ENCODE measurements at places on chromosomes 16 and 17. TPM values are rescaled to one million over a fixed set of nuclear protein-coding genes. Genes with fewer than 3 reads are reported as not detected.

The ORC6 gene
- 5.0 TPM for total RNA-seq

- H3K4me1 ChIP-seq: no peaks in the 10 kb centered on the region
- H3K4me3 ChIP-seq: no peak overlapping the region
- no peak overlapping the region for H3K27ac ChIP-seq
- no peaks in the 10 kb centered on the region for H3K27me3 ChIP-seq
- no peaks in the 10 kb centered on the region for H3K36me3 ChIP-seq
These were observed 188.7 kb downstream of the MYO1D start for GRCh38 chr17:32688221-32688620.

- H3K27me3 ChIP-seq: no peaks in the 10 kb centered on the region
- no peaks in the 10 kb centered on the region for H3K36me3 ChIP-seq
- H3K27ac ChIP-seq: no peak overlapping the region
These were observed 3.8 kb downstream of the FAM83G start for GRCh38 chr17:19000531-19001325.

DNA sequence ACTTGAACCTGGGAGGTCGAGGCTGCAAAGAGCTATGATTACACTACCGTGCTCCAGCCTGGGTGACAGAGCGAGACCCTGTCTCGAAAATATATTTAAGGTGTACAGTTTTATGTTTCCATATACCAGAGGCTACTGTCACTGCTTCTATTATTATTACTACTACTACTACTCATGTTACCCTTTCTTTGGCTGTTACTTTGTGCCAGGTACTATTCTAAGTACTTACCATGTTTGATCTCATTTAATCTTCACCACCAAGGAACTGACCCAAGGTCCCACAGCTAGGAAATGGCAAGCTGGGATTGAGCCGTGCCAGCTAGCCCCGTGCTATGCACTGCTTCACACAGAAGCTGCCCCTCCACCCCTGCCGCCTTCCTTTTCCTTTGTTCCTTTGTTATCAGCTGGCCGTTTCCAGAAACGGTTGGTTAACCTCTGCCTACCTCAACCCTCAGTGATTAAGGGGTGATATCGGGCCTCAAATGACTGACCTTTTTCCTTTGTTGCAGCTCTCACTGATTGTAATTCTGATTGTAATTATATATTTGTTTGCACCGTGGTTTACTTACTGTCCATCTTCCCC is 78.4 kb downstream of the ABCC1 start:
- H3K36me3 ChIP-seq: peaks cover 13% of the 10 kb centered on the region
- H3K27ac ChIP-seq: no peak overlapping the region
- no peaks in the 10 kb centered on the region for H3K27me3 ChIP-seq
- H3K4me1 ChIP-seq: peaks cover 23% of the 10 kb centered on the region

The PLA2G10 gene
- total RNA-seq: not detected

- H3K36me3 ChIP-seq: no peaks in the 10 kb centered on the region
- H3K4me1 ChIP-seq: no peaks in the 10 kb centered on the region
- H3K27me3 ChIP-seq: no peaks in the 10 kb centered on the region
- no peak for DNase-seq
- H3K4me3 ChIP-seq: no peak overlapping the region
These were observed 6.8 kb upstream of the RBFOX1 start for GRCh38 chr16:7325834-7326233.

The PIK3R5 gene
- total RNA-seq: not detected

- no peak for DNase-seq
- H3K27ac ChIP-seq: no peak overlapping the region
- no peaks in the 10 kb centered on the region for H3K27me3 ChIP-seq
These were observed 312.2 kb downstream of the BCAS3 start for GRCh38 chr17:60989846-60990245.

The CCL16 gene
- total RNA-seq: not detected

The IRX5 gene
- total RNA-seq: 0.17 TPM

GRCh38 chr17:27466743-27467375 is 10.6 kb downstream of the KSR1 start:
- no peak overlapping the region for H3K4me3 ChIP-seq
- no peaks in the 10 kb centered on the region for H3K36me3 ChIP-seq
- no peak overlapping the region for H3K27ac ChIP-seq
- no peaks in the 10 kb centered on the region for H3K4me1 ChIP-seq

The NTN1 gene
- total RNA-seq: 0.51 TPM

- DNase-seq: no peak
- H3K4me3 ChIP-seq: no peak overlapping the region
- H3K36me3 ChIP-seq: no peaks in the 10 kb centered on the region
- H3K27ac ChIP-seq: no peak overlapping the region
These were observed 21.8 kb upstream of the CACNG4 start for GRCh38 chr17:66942451-66943264.

DNA sequence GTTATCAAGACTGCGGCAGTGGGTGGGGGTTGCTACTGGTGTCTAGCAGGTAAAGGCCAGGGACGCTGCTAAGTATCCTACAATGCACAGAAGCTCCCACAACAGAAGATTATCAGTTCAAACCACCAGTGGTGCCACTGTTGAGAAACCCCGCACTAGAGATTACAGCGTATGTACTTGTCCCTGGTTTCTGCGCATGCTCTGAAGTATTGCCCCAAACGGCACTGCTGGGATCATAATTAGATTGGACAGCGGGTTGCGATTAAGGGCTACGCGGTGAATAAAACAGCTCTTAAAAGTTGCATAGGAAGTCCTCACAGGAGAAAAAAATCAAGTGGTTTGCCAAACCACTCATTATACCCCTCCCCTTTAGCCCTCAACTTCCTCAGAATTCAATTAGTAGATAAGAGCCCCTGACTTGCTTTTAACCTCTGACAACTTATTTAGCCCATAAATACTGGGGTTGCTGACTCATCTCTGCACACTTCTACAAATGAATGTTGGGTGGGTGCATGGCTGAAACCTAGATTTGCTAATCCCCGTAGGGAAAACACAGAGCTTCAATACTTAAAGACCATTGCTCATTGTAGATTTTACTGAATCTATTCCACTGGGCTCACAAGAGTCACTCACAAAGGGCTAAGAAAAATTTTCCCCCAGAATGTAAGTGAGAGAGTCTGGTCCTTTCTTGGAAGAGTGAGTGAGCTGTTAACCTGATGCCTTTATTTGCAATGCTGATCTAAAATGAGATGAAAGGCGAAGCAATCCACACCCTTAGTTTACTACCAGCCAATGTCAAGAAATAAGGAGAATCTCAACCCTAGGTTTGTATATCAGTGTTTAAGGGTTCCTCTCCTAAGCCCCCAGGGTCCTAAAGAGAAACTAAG is 91.8 kb downstream of the RGS9 start:
- H3K4me3 ChIP-seq: no peak overlapping the region
- no peaks in the 10 kb centered on the region for H3K4me1 ChIP-seq
- DNase-seq: peak; percentile 91
- no peak overlapping the region for H3K27ac ChIP-seq
- no peaks in the 10 kb centered on the region for H3K27me3 ChIP-seq
- no peaks in the 10 kb centered on the region for H3K36me3 ChIP-seq

DNA sequence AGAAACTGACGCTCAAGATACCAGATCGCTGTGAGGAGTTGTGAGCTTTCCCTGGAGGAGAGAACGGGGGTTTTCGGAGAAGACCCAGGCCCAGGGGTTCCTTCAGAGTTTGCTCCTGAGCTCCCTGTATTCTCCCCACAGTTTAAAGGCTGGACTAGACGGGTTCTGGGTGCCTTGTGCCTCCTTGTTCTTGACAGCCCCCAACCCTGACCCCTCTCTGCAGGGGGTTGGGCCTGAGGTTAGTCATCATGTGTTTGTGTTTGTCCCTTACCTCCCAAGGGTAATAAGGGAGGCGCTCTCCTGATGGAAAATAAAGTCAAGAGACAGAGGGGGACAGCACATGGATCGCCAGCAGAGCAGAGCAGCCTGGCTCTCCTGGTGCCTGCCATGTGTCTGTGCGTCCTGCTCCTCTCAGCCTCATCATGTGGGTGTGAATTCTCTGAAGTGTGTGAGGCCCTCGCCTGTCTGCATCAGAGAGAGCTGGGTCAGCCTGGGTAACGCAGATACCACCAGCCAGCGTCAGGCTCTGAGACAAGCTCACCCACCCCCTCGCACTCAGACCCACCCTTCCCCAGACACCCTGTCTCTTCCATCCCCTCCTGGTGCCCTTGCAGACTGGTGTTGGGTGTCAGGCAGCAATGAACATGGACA is 8.7 kb downstream of the HEXIM2 start:
- no peak overlapping the region for H3K4me3 ChIP-seq
- H3K36me3 ChIP-seq: peaks cover 2% of the 10 kb centered on the region
- H3K27ac ChIP-seq: peak overlapping the region; percentile 87
- H3K27me3 ChIP-seq: no peaks in the 10 kb centered on the region

DNA sequence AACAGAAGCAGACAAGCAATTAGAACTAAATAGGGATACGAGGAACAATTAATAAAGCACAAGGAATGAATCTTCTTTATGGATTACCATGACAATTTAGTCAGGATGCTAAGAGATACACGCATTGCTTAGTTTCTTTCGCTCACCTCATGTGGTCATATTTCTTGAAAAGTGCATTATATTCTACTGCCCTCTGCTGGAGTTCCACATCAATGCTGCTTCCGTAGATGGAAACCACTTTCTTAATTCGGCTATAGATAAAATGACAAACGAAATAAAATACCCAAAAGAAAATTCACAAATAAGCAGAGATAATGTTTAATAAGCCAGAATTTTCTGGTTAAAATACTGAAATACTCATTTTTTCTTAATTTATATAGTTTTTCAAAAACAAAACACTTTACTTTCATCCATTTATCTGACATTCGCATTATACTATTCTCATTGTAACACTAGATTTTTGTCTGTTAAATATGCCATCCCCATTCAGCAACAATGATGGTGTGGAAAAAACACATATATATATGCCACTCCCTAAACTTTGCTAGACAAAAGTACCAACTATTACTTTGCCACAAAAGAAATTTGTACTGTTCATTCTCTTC is 22.0 kb upstream of the PHLPP2 start:
- no peak overlapping the region for H3K4me3 ChIP-seq
- H3K4me1 ChIP-seq: no peaks in the 10 kb centered on the region

The ZNF232 gene
- total RNA-seq: 7.2 TPM

The CDH1 gene
- total RNA-seq: under 0.01 TPM

DNA sequence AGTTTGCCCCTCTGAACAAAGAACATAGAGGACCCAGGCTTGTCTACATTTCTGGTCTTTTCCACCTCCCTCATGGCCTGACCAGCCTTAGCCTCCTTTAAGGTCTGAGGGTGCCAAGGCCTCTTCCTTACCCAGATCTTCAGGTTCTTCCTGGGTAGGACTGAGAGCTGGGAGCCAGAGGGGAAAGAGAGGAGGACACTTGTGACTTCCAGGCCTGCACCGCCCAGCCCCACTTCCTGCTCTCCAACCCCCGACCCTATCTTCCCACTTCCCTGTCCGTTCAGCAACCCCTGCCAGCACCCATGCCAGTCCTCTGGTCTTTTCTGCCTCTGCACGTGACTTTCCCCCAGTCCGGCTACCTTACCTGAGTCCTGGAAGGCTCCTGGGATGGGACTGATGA is 534 bp downstream of the PRSS36 start:
- peaks cover 27% of the 10 kb centered on the region for H3K27me3 ChIP-seq
- H3K4me1 ChIP-seq: no peaks in the 10 kb centered on the region
- no peak overlapping the region for H3K27ac ChIP-seq
- DNase-seq: no peak
- H3K4me3 ChIP-seq: no peak overlapping the region

The KRT24 gene
- not detected for total RNA-seq

The KRTAP2-2 gene
- not detected for total RNA-seq

The FLII gene
- 395 TPM for total RNA-seq

DNA sequence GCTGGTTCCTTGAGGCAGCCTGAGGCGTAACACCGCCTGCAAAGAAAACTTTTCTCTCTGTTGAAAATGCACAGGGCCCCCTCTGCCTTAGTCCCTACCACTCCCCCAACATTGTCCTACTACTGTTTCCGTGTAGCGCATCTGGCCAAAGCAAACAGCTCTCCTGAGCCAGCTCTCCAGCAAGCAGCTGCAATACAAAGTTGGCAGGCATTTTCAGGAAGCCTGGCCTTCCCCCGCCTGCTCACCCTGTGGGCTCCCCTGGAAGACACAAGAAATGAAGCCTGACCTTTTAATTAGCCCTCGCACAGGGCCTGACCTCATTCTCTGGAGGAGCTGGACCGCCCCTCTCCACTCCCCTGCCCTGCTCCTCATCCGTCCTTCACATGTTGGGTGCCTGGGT is 66.7 kb downstream of the SOX9 start:
- no peak overlapping the region for H3K27ac ChIP-seq
- no peak overlapping the region for H3K4me3 ChIP-seq
- peaks cover under 1% of the 10 kb centered on the region for H3K4me1 ChIP-seq
- DNase-seq: peak; percentile 65

The KDM6B gene
- total RNA-seq: 9.4 TPM

The TSPOAP1 gene
- 4.0 TPM for total RNA-seq

The HNF1B gene
- not detected for total RNA-seq

DNA sequence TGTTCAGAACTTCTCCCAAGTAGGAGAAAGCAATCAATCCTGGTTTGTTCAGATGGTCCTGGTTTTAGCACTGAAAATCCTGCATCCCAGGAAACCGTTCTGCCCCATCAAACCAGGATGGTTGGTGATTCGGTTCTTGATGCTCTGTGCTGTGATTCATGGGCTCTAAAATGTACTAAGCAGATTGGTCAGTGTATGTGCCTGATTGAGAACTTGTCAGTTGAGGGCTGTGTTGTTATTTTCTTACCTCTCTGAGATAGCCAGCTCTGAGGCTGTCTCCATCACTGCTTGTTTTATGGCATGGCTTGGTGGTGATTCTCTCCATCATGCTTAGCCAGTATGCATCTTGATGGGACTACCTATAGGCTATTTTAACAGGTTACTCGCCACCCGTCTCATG is 246.9 kb upstream of the RBFOX1 start:
- no peaks in the 10 kb centered on the region for H3K36me3 ChIP-seq
- no peak overlapping the region for H3K4me3 ChIP-seq
- H3K27me3 ChIP-seq: no peaks in the 10 kb centered on the region
- no peaks in the 10 kb centered on the region for H3K4me1 ChIP-seq
- no peak overlapping the region for H3K27ac ChIP-seq

The EMP2 gene
- total RNA-seq: 22.5 TPM

GRCh38 chr17:72416905-72417304 is 296.1 kb downstream of the SOX9 start:
- H3K27ac ChIP-seq: no peak overlapping the region
- peaks cover 5% of the 10 kb centered on the region for H3K4me1 ChIP-seq
- no peaks in the 10 kb centered on the region for H3K27me3 ChIP-seq
- no peak for DNase-seq

All from fibroblast of lung (primary cell).